Type B pancreatic cell (in vitro differentiated cells): ENCODE measurements at places on chromosomes 13 and 19.

DNA sequence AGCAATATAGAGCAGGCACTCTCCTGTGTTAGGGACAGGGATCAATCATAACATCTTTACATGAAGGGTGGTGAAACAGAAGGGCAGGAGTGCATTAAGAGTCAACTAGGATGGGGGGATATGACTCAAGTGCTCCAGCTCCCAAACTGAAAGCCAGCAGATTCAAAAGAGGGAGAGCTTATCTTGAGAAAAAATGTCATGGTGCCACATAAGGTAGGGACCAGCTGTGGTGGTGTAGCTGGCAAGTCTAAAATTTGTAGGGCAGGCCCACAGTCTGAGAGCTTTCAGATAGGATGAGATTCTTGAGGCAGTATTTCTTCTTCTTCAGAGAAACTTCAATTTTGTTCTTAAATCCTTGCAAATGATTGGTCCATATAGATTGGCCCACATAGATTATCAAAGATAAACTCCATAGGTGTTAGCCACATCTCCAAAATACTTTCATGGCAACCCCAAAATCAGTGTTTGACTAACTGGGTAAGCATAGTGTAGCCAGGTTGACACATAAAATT is 19.1 kb downstream of the DNAJC15 start:
- no peak for DNase-seq

GRCh38 chr19:18796239-18796638 is 5.1 kb upstream of the COMP start:
- no peak for DNase-seq

DNA sequence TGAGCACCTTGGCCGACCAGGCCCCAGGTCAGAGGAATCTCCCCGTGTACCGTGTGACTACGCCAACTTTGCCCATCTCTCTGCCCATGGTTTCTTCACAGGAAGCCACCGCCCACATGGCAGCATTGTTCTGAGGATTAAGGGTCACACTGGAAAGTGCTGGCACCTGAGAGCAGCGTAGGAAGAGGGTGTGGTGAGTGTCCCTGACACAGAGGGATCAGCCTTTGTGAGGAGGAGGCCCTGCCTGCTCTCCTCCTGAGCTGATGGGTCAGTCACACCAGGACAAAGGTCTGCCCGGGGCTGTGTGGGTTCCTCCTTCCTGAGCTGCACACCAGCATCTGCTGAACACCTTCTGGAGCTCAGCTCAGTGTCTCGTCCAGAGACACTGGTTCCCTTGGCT is 32.2 kb upstream of the SLC15A1 start:
- DNase-seq: no peak

DNA sequence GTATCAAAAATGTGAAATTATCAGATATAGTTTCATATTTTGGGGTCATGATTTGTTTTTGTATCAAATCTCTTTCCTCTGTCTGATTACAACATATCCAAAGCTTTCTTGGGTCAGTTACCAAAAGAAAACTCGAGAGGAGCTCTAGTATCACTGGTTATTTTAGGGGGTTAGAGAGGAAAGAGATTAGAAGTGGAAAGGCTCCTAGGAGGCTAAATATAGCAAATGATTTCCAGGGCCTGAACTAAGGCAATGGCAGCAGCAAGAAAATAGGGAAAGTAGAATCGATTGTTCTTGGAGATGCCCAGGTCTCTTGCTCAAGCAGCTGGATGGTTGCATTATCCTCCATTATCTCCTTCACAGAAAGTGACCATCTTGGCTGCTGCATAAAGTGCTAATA is 72.9 kb downstream of the NHLRC3 start:
- no peak for DNase-seq

DNA sequence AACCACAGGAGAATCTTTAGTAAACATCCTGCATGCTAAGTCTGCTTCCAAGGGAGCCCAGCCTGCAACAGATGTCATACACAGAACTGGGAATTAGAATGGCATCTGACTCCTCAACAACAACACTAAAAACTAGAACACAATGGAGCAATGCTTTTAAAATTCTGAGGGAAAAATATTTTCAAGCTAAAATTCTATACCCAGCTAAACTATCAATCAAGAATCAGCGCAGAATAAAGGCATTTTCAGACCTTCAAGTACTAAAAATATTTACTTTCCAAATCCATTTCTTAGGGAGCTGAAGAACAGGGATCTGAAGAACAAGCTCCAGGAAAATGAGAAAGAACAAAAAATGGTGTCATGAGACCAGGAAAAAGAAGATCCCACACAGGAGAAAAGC is 46.9 kb upstream of the CHST8 start:
- DNase-seq: no peak

DNA sequence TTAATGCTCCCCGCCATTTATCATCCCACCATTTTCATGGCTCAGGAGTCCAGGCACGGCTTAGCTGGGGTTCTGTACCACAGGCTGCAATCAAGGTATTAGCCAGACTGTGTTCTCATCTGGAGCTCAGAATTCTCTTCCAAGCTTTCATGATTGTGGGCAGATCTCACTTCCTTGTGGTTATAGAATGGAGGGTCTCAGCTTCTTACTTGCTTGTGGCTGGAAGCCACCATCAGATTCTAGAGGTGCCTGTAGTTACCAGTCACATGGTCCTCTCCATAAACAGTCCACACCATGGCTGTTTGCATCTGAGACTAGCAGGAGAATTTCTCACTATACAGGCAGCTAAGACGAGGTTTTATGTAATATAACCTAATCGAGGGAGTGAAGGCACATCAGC is 45.1 kb upstream of the SLC46A3 start:
- no peak for DNase-seq

DNA sequence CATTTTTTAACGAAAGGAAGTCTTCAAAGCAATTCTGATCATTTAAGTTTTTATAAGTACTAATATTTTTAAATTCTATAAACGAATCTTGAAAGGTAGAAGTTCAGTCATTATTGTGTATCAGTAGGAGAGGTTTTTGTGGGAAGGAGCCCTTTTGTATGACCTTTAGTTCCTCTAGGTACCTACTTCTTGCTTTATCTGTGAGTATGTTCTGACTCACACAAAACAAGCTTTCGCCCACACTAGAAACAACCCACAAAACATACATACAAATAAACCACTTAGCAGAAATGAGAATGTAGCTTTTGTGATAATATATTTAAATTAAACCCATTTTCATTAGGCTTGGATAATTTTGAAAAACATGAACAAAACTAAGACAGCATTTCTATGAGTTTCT is 27.8 kb downstream of the ERCC5 start:
- no peak for DNase-seq

DNA sequence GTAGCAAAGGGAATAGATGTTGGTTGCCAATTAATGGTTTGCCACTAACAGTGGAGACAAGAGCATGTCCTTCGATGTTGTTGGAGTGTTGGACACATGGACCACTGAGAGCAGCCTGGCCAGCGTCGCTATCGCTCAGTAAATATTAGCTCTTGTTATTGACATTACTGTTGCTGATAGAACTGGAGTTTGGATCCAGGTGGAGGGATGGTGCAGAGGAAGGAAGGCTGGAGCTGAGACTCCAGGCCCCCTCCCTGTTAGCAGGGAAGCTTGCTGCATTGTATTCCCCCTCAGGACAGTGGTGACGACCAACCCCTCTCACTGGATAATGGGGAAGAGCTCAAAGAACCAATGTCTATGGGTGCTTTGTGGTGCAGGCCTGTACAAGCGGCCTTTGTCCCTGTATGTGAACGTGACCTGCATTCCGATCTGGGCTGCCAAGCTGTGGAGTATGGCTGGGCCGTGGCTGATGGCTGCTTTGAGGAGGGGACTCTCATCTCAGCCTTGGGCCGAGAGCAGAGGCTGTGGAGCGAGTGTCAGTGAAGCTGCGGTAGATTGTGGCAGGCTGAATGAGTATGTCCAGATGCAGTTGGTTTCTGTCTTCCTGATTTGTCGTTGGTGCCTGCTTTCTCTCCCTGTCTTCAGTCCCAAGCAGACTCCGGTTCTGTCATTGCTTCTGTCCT is 7.0 kb downstream of the CLASRP start:
- no peak for DNase-seq

DNA sequence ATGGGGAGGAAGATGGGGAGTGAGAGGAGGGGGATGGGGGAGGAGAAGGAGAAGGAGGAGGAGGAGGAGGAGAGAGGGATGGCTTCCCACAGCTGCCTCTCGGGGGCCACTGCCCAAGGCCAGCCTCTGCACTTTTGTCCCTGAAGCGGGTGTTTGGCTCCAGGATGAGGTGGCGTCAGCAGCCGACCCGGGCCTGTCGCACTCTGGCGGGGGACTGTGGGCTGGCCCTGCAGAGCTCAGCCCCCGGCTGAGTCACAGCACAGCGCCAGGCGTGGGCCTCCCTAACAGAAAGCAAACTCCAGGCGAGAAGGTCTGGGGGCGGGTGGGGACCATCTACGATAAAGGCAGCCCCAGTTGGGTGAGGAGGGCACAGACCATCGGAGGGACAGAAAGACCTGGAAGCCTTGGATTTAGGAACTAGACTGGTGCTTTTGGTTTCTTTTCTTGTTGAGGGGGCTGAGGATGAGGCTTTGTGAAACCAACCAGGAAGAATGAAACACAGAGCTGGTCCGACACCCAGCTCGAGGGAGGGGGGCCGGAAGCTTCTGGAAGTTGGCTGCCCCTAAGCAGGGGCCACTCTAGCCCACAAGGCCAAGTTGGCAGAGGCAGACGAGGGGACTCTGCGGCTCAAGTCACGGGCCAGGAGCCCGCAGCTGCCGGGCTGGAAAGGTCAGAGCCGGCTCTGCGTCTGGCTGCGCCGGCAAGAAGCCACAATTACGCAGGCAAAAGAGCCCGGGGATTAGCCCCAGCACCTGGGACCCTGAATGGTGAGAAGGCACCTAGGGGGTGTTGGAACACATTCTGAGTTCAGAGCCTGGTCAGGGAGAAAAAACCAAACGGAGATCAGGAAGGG is 18.2 kb downstream of the LSM4 start:
- DNase-seq: no peak

GRCh38 chr19:2051773-2052704 is 995 bp upstream of the MKNK2 start:
- no peak for DNase-seq

GRCh38 chr19:28710278-28710677 is 502.7 kb downstream of the UQCRFS1 start:
- no peak for DNase-seq

DNA sequence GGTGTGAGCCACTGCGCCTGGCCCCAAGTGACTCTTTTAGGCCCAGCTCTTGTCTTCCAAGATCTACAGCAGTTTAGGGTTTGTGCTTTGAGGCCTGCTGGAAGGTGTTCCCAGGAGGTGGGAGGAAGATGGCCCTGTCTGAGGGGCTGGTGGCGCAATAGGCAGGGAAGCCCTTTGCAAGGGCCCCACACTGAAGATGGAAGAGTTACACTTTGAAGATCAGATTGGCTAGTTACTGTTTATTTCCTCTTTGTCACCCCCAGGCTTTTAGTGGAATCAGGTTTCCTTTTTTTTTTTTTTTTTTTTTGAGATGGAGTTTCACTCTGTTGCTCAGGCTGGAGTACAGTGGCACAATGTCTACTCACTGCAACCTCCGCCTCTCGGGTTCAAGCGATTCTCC is 1.9 kb upstream of the RABAC1 start:
- no peak for DNase-seq

GRCh38 chr13:27117158-27117557 is 54.5 kb downstream of the USP12 start:
- DNase-seq: no peak

DNA sequence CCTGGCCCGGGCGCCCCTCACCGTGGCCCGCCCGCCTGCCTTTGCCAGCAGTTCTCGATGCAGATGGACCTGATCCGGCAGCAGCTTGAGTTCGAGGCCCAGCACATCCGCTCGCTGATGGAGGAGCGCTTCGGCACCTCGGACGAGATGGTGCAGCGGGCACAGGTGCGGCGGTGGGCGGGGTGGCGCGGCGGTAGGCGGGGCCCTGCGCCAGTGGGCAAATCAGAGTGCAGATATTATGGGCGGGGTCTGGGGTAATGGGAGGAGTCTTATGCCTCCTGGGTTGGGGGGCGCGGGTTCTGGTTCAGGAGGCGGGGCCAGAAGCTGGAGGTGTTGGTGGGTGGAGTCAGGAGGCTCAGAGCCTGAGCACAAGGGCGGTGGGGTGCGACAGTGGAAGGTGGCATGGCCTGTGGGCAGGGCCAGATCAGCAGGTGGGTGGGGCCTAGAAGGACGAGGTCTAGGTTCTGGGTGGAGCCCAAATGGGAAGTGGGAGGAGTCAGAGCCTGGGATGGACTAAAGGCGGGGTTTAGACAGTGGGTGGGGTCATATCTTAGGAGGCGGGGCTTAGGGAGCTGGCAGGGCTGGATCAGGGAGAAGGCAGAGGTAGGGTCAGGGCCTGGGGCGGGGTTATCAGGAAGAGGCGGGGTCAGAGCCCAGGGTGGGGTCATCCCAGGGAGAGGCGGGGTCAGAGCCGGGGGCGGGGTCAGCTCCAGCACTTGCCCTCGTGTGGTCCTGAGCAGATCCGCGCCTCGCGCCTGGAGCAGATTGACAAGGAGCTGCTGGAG is 5.6 kb downstream of the APC2 start:
- no peak for DNase-seq

GRCh38 chr19:19546751-19547162 is 8.7 kb downstream of the CILP2 start:
- no peak for DNase-seq

DNA sequence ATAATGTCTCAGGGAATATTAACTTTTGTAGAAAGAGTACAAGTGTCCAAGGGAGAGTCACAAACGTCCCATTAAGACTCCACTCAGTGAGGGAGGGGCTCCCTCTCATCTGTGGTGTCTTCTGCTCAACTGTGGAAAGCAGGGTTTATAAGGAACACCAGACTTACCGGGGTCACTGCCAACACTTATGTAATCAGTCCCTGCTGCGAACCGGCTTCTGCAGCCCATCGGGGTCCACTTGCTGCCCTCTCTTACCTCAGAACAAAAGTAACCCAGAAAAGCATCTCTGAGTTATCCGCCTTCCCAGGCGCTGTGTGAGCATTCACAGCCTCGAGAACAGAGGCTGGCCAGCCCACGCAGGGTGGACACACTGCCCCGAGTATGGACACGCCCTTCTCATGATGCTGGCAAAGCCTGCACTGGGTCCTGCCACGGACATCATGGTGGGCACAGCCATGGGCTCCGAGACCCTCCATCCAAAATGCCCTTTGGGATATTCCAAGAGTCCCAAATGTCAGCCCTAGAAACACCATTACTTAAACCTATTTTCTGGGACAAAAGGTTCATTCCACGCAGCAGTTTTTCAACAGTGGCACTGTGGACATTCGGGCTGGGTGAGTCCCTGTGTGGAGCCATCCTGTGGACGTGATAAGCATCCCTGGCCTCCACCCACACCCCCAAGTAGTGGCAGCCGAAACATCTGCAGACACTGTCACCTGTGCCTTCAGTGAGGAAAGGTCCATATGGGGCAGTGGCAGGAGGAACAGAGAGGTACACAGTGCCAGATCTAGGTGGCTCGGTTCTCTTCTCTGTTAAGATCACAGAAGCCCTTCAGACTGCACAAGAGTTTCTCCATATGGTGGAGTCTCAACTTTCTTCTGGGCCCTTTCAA is 63.9 kb downstream of the STK24 start:
- DNase-seq: no peak

DNA sequence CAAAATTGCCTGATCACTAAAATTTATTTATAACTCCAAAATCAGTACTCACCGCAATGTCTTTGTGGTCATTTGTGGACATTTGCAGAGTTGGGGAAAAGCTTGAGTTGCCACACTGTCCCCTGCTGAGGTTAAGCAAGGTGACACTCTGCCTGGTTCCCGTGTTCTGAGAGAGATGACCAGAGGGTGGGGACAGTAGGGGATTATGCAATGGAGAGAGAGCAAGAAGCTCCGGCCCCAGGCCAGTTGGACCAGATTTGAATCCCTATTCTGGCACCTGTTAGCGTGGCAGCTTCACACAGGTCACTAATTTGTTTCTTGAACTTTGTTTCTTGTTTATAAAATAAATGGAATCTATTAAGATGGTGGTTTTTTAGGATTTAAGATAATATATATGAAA is 17.8 kb downstream of the ERCC5 start:
- DNase-seq: no peak
